Stimulated activated CD8-positive, alpha-beta memory T cell treated with anti-CD3 and anti-CD28 coated beads, Interleukin-7, amount 100 ng/mL, for 48 hours (primary cell): ENCODE measurements at places on chromosomes 4 and X.

- no peak for DNase-seq
Observed at GRCh38 chr4:87589531-87589930, 18.8 kb upstream of the DSPP start.

DNA sequence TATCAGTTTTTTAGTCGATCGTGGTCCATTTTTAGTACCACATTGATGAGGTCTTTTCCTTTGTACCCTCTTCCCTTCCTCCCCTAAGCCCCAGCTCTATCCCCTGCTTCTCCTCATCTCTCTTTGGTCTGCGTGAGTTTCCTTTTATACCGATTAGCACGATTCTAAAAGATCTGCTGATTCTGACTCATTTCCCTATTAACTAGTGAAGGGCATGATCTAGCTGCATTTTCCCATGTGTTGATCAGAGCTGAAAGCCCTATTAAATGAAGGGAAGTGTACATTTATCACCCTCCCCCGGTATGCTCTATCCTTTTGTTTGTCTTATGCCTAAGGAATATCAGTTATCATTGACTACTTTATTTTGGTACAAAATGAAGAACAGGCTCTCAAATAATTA lies 181.7 kb upstream of the NPY2R start:
- DNase-seq = no peak

DNA sequence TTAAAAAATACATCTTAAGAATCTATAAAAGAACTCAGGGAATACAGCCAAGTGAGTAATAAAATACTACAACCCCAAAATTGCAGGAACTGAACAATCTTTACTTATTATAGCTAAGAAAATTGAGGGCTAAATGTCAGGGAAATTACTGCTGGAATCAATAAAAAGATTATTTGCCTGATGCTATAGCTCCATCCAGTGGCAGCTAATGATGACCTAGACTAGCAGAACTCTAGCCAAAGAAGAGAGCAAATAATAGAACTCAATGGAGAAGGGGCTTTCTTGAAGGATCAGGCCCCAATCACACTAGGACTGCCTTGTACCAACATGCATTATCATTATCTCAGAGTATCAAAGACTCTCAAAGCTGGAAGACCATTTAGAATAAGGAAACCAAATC lies 85.0 kb upstream of the FAM241A start:
- DNase-seq = no peak

GRCh38 chr4:176800891-176801534 lies 8.3 kb upstream of the VEGFC start:
- DNase-seq = no peak

- DNase-seq = no peak
Observed at GRCh38 chrX:131704136-131704695, 160.3 kb downstream of the OR13H1 start.

DNA sequence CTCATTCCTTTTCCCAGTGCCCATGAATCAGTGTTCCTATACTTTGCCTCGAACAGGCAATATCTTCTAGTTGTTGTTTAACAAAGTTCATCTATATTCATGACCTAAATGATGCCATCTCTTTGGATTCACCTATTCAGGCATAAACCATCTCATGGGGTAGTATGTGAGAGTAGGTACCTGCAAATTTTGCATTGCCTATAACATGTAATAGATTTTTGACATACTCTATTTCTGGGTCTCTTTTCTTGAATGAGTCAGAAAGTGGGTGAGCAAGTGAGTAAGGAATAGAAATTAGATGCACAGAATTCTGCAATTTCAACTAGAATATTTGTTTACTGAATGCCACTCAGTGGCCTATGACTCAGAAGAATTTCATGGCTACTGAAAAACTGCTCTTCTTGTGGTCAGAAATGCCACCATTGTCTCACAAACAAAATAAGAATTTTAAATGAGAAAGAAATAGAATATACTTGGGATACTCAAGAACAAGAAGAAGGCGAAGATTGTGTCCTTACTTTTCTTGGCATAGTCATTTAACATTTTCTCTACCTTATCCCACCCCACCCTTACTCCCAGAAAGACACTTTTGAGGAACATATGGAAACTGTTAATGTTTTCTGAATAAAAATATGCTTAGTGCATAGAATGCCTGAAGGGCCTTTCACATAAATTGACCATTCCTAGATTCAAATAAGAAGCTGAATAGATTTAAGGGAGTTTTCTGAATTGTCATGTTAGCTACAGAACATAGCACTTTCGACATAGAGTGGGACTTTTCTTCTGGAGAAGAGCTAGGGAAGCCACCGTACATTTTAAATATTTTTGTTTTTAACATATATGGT lies 86.8 kb downstream of the HHIP start:
- no peak for DNase-seq

DNA sequence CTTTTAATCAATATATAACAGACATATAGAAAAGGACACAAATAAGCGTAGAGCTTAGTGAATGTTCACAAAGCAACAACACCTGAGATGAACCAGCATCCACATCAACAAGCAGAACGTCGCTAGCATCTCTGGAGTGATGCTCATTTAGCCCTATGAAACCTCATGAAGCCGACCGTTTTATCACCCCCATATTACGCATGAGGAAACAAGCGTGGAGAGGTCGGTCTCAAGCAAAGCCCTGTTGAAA lies 524 bp upstream of the RPS3A start:
- DNase-seq = no peak

DNA sequence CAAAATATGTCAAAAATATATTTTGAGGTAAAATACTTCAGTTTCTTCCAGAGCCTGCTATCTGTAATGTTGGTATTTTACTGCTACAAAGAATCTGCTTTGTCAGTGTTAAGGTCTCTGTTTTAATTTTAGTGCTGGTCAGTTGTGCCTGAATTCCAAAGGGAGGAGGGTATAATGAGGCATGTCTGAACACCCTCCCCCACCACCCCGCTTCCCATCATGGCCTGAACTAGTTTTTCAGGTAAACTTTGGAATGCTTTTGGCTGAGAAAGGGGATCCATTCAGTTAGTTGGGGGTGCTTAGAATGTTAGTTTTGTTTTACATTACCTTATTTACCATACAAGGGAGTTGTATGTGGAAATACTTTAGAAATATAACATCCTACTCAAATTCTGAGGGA lies 158.5 kb downstream of the MID1IP1 start:
- no peak for DNase-seq

GRCh38 chr4:154743683-154744340 lies at the start of gene LRAT:
TSS of gene LRAT (plus strand) at chr4:154744000. CDS start at chr4:154744327, 327 bp downstream.
- DNase-seq = no peak

- DNase-seq = no peak
Observed at GRCh38 chrX:68699960-68700746, 52.7 kb downstream of the STARD8 start.

- DNase-seq = no peak
Observed at GRCh38 chr4:7398104-7398423, 36.7 kb downstream of the PSAPL1 start.

- no peak for DNase-seq
Observed at GRCh38 chrX:10579112-10580011, 41.0 kb downstream of the MID1 start.

GRCh38 chr4:149980121-149980682 lies 98.0 kb upstream of the DCLK2 start:
- DNase-seq = no peak

DNA sequence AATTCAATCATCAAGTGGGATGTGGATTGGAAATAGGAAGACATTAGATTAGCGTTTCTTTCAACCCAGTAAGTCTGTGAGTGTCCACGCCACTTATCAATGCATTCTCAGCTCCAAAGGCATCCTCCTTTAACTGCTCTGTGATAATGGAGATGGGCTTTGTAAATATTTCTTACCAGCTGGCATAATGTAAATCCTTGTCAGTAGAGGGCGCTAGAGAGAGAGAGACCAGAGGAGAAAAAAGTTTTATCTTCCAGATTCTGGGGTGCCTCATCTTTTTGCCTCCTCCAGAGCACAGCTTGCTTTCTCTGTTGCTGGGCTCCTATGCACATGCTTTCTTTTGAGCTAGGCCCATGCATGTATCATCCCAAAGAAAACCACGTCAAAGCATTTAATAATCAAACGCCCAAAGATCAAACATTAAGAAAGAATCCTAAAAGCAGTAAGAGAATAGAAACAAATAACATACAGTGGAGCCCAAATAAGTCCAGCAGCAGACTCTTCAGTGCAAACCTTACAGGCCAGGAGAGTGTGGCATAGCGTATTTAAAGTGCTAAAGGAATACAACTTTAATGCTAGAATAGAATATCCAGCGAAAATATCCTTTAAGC lies 9.6 kb upstream of the MTMR1 start:
- no peak for DNase-seq

GRCh38 chr4:171553961-171554360 lies 259.2 kb upstream of the GALNTL6 start:
- DNase-seq = no peak

DNA sequence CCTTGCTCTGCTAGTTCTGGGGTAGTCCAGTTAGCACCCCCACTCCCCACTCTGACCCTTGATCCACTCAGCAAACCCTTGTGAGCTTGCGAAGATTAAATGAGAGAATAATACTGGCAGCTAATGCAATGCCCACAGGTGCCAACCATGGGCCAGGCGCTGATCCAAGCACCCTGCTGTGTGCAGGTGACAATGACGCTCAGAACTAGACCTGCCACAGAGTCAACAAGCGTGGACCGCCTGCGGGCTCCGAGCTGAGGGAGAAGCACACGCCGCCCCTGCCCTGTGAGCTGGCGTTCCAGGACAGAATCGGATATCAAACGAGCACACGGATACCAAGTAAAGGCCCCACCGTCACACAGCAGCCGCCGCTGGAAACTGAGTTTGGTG lies 129.2 kb downstream of the FAM53A start:
- no peak for DNase-seq

- no peak for DNase-seq
Observed at GRCh38 chr4:122833999-122834398, 7.4 kb downstream of the FGF2 start.

- DNase-seq = no peak
Observed at GRCh38 chr4:54553001-54553400, 104.8 kb upstream of the KIT start.

DNA sequence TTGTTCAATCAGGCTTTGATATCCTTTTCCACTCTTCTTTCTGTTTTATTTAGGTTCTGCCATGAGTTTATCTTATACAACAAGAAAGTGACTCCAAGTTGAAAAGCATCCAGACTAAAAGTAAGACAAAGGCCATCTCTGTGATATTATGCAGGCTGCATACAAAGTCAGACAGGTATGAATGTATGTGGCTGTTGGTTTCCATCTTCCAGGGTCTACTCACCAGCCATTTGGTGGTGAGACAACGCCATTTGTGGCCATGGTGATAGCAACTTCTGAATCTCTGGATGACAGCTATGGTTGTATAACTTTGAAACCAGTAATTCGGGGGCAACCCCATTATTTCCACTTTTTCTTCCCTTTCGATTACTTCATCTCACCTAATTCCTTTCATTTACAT lies 17.2 kb upstream of the MSL3 start:
- no peak for DNase-seq

DNA sequence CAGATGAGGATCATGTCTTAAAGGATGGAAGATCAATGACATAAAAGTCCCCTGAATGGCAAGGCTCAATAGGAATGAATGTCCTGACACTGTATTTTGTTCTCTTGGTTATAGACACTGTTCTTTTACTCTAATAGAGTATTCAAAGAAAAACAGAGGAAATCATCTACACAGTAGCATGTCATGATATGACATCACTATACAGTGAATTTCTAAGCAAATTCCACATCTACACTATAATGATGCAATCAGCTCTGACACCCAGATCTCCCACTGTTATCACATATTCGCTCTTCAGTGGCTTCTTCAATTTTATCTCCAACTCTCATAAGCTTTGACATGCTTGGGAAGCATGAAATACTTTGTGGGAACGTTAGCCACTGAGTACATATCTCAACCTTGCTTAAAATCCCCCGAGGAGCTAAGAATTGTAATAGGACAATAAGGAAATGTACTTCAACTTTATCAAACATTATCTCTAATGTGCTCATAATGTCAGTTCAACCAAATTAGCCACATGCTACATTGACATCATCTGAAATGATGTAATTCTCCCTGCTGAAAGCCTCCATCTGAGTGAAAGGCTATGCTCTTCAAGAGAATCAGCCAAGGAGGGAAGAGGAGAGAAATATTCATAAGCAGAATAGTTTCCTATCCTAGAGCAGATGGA lies 139.6 kb upstream of the PTCHD1 start:
- DNase-seq = no peak
